Fibroblast of skin of right quadriceps (primary cell): ENCODE measurements at places on chromosomes 6 and 20.

GRCh38 chr6:110683241-110683640, 132.0 kb downstream of the CDK19 start:
- no peak for DNase-seq

DNA sequence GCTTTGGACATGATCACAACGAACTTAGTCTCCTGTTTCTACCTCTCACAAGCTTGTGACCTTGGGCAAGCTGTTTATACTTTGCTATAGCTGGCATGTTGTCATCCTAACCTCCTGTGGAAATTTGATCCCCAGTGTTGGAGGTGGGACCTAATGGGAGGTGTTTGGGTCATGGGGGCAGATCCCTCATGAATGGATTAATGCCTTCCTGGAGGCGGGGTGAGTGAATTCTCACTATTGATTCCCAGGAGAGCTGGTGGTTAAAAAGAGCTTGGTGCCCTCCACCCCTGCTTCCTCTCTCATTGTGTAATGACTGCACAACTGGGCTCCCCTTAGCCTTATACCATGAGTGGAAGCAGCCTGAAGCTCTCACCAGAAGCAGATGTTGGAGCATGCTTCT, 228.9 kb downstream of the HIVEP2 start:
- no peak for DNase-seq

DNA sequence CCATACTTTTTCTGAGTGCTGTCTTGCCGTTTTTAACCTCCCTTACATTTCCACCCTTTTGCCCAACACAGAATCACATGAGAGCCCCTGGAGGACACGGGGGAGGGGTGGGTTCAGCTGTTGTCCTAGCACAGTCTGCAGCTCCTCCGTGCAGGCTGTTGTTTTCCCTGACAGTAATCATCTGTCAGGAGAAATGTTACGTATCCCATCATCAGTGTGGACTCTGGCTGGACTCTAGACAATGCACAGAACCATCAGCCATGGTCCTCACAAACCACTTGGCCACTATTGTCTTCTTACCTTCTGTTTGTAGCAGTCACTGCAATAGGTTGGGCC, 92.1 kb downstream of the RIN2 start:
- no peak for DNase-seq

GRCh38 chr20:8461186-8461585, 329.1 kb downstream of the PLCB1 start:
- no peak for DNase-seq

- no peak for DNase-seq
Observed at GRCh38 chr20:17693444-17694001, 6.2 kb upstream of the BANF2 start.

GRCh38 chr6:110101885-110102284, 77.6 kb downstream of the WASF1 start:
- no peak for DNase-seq

GRCh38 chr6:28208111-28208659, 16.9 kb upstream of the ZSCAN9 start:
- no peak for DNase-seq

- DNase-seq, result peak; percentile 47
Observed at GRCh38 chr20:18314786-18315406, 26.6 kb downstream of the ZNF133 start.

DNA sequence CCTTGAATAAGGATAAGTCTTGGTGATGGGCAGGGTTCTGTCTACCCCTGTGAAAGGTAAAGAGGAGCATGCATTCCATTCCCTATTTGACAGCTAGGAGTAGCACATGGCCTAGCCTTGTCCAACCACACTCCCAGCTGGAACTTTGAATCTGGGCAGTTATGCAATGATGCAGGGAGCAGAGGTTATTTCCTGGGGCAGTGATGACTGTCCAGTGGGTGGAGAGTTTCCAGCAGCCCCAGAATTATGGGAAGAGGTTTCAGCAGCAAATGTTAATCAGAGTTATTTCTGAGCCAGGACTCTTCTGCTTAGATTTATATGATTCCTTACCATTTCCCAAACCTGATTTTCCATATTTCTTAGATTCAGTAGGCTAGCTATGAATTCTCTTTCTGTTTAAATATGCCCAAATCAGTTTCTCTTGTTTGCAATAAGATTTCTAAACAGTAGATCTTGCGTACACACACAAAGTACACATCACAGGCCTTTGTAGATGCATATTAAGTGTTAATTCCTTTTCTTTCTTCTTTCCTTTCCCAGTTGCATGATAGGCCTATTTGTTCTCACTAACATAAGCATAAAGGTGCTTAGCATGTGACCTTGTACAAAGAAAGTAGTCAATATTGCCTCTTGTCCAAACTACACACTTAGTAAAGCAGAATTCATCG, 17.3 kb upstream of the TXLNB start:
- peak; percentile 19 for DNase-seq

GRCh38 chr6:80477591-80477990, 371.1 kb downstream of the BCKDHB start:
- peak; percentile 72 for DNase-seq

GRCh38 chr20:56624786-56625681, 4.1 kb upstream of the TFAP2C start:
- DNase-seq, result no peak
